Chondrocyte (in vitro differentiated cells): ENCODE measurements at places on chromosomes 5 and 9.

- no peak for DNase-seq
Measured at GRCh38 chr5:31754741-31755675, 116.1 kb downstream of the PDZD2 start.

DNA sequence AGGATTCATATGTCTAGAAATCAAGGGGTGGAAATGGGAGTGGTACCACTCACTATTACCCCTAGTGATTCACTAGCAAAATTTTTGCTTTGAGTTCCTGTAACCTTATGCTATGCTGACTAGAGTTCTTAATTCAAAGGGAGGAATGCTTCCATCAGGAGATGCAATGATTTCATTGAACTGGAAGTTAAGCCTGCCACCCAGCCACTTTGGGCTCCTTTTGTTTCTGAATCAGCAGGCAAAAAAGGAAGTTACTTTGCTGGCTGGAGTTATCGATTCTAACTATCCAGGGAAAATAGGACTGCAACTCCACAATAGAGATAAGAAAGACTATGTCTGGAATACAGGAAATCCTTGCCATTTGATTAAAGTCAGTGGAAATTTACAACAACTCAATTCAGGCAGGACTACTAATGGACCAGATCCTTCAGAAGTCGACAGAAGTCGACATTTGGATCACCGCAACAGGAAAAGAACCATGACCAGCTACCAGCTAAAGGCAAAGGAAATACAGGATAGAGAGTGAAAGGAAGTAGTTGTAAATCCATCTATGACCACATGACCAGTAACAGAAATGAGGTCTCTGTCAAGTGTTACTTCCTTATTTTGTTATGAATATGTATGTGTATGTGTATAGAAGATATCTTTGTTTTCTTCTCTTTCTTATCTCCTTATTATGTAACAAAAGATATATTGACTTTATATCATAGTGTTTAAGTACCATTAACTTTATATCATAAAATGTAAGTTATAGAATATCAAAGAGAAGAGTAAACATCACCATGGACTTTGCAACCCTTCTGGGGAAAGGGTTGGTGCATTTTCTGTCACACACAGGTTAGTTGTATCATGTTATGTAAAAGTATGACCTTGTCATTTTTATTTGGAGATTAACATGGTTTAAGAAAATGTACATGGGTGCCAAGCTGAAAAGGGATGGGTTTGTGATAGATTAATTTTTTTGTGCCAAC lies 198.7 kb upstream of the HAPLN1 start:
- DNase-seq: no peak

DNA sequence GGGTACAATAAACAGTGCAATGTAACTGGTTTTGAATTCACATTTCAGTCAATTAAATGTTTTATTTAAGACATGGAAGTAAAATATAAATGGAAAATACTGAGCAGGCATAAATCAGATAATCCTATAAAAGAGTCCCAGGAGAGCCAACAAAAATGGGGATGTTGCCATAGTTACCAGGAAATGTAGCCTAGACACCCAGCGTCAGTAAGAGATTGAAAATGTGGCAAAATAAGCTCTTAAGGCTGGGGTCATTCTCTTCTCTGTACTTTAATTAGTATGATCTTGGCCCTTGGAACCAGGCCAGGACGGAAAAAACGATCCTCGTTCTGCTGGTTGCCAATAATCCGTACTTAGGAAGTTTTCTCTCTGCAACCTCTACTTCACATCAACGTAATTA lies 18.9 kb upstream of the RASEF start:
- DNase-seq: no peak

DNA sequence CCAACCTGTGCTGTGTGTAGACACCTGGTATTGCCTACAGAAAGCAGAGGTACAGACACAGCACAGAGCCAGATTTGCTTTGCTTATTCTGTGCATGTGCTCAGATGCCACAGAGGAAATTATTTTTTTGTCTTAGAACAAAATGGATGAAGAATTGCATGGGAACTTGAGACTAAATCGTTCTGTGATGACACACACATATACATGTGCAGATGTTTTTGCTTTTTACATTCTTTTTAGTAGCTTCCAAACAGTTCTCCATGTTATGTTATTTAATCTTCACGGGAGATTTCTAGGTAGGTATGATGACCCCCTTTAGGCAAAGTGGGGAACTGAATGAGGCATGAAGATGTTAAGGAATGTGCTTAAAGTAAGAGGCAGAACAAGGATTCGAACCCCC lies 221.5 kb upstream of the PANK3 start:
- DNase-seq: no peak

- DNase-seq: no peak
Measured at GRCh38 chr5:67802766-67803165, 412.8 kb upstream of the PIK3R1 start.

- no peak for DNase-seq
Measured at GRCh38 chr9:104494808-104495207, 9.3 kb upstream of the OR13F1 start.
